ENCODE measurements at places on chromosomes 16 and 17.

- no peak for DNase-seq
Observed at GRCh38 chr16:66846831-66847230, 2.6 kb downstream of the CA7 start.

DNA sequence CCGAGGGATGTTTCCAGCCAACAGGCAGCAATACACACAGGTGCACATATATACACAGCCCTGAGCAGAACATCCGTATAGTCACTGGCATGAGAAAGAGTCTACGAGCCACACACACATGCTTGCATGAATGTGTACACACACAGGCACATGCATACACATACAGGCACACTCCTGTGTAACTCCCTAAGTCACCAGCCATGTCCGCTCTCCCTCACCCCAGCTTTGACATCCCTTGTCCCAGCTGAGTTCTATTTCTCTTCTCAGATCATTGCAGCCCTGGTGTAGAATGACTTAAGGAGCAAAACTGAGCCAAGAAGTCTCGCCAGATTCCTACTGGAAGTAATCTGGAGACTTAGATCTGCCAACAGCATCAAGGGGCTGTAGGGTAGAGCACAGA is 13.1 kb downstream of the CDRT4 start:
- no peak for DNase-seq

DNA sequence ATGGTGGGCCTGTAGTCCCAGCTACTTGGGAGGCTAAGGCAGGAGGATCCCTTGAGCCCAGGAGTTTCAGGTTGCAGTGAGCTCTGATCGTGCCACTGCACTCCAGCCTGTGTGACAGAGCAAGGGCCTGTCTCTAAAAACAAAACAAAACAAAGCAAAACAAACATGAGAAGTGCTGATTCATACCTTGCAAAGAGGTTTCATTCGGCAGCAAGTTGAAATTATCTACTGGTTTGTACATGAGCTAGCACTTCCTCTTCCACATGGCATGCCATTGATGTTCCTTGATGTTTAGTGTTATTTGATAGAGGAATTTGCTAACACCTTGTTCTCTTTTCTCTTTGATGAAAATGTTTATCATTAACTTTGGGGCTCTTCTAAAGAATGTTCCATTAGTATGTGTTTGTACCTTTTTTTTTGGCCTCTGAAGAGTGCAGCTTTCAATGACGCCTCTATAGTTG is 50.6 kb downstream of the SPECC1 start:
- no peak for DNase-seq

DNA sequence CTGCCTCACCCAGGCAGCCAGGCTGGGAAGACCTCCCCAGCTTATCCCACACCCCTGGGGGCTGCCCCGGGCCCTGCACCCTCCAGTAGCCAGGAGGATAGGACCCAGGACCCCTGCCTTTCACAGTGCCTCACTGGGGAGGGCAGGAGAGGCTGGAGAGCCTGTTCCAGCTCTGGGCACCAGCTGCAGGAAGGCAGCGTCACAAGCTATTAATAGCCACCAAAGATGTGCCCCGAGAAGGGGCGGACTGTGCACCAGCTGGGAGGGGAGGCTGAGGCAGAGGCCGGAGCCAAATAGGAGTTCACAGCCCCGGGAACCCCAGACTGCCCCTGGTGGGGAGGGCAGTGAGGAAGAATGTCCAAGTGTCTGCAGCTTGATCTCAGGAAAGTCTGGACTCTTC is 8.8 kb downstream of the SBK1 start:
- DNase-seq = no peak

DNA sequence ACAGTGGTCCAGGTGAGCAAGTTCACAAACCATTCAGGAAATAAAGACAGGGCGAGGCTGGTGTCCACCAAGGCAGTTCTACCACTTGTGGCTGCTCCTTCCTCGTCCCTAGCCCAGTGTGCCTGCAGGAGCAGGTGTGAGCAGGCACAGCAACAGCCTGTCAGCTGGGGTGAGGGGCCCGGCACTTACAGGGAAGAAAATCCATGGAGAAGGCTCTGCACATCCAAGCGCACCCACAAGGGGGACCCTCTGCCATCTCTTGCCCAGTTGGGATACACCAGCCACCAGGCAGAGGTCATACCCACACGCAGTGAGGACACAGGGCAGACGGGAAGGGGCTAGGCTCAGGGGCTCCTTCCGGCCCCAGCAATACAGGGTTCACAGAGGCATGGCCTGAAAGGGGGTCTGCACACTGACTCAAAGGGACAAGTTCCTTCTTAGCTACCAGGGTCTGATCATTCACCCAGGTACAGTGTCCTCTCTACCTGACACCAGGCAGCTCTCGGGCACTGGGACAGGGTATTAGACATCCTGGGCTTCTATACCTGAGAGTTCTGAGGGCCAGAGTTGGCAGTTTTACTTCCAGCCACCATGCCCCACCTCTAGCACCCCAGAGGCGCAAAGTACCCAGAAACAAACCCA is 27.0 kb downstream of the CDIP1 start:
- DNase-seq = peak; percentile 70

DNA sequence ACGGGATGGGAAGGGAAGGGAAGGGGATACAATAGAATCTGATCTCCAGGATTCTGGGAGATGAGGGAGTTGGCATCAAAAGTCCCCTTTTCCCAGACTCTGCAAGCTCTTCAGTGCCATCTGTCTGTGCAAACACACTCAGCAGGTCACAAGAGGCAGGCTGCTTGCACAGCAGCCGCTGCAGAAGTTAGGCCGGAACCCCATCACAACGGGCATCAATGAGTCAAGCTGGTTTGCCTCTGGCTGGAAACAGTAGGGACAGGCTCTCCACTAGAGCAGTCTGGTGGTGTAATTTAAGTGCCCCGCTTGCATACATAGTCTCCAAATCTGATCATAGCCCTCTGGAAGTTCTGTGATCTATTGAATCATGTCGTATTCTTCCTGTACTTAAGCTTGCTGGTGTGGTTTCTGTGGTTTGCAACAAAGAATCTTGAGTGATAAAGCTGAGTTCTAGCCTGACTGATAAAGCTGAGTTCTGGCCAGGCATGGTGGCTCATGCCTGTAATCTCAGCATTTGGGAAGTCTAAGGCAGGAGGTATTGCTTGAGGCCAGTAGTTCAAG is 33.7 kb upstream of the KDM8 start:
- DNase-seq = no peak

DNA sequence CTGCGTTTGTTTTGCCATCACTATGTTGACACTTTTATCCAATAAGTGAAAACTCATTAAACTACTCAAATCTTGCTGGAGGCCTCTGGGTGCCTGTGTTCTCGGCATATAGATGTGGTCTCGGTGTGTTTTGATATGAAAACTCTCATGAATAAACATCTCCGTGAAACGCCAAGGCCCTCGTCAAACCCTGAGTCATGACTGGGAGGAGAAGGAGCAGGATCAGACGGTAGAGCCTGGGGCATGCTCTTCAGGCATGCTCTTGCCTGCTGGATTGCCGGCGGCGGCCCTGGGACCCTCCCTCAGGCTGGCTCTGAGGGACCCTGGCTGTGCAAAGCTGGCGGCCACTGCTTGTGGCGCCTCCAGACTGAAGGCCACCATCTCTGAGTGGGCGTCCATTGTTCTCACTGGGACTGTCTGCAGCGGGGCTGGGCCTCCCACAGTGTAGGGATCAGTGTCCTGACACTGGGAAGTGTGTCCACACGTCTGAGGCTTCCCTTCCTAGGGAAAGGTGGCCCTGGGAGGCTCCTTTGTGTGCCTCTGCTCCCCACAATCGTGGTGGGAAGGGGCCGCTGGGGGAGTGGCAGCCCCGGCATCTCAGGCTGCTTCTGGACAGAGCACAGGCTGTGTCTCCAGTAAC is 1.7 kb upstream of the NPB start:
- DNase-seq = no peak

- no peak for DNase-seq
Observed at GRCh38 chr16:84040823-84041820, 1.5 kb downstream of the SLC38A8 start.

- no peak for DNase-seq
Observed at GRCh38 chr17:72244494-72244893, 123.7 kb downstream of the SOX9 start.

GRCh38 chr17:68794636-68795434 is 160.4 kb downstream of the ABCA8 start:
- no peak for DNase-seq

DNA sequence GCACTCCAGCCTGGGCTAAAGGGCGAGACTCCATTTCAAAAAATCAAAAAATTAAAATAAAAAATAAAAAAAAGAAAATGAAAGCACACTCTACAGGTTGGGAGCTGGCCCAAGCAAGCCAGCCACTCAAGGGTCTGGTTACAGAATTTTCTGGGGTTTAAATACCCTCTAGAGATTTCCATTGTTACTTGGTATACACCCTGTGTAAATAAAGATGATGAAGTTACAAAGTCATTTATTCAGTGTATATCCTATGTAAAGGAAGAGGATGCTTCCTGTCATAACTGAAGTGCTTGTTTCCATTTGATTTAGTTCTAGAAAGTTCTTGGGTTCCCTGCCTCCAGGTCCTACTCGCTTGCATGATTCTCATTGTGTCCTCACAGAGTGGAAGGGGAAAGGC is 79.9 kb upstream of the C17orf78 start:
- DNase-seq = no peak

DNA sequence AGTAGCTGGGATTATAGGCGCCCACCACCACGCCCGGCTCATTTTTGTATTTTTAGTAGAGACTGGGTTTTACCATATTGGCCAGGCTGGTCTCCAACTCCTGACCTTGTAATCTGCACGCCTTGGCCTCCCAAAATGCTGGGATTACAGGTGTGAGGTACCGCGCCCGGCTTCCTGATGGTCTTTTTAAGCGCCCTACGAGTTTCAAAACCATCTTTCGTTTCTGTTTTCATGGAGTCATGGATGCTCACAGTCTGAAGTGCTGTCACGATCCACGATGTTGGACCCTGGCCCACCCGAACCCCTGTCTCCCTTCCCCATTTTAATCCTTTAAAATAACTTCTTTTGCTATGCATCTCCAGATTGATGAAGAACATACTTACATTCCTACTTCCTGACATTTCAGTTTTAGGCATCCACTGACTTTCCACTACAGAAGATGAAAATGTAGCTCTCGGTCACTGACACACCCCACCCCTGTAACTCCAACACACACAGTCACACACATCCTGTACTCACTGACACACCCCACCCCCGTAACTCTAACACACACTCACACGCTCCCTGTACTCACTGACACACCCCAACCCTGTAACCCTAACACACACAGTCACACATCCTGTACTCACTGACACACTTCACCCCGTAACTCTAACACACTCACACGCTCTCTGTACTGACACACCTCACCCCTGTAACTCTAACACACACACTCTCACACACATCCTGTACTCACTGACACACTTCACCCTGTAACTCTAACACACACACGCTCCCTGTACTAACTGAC is 22.6 kb upstream of the WDR45B start:
- no peak for DNase-seq

DNA sequence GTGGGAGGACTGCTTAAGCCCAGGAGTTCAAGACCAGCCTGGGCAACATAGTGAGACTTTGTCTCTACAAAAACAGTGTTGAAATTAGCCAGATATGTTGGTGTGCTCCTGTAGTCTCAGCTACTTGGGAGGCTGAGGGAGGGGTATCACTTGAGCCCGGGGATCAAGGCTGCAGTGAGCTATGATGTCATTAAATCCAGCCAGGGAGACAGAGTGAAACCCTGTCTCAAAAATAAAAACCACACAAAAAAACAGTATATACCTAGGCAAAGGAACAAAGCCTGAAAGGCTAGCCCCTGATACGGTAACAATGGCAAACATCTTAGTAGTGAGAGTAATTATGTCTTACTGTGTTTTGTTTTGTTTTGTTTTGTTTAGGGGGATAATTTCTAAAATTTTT is 38.0 kb downstream of the TOM1L2 start:
- no peak for DNase-seq

DNA sequence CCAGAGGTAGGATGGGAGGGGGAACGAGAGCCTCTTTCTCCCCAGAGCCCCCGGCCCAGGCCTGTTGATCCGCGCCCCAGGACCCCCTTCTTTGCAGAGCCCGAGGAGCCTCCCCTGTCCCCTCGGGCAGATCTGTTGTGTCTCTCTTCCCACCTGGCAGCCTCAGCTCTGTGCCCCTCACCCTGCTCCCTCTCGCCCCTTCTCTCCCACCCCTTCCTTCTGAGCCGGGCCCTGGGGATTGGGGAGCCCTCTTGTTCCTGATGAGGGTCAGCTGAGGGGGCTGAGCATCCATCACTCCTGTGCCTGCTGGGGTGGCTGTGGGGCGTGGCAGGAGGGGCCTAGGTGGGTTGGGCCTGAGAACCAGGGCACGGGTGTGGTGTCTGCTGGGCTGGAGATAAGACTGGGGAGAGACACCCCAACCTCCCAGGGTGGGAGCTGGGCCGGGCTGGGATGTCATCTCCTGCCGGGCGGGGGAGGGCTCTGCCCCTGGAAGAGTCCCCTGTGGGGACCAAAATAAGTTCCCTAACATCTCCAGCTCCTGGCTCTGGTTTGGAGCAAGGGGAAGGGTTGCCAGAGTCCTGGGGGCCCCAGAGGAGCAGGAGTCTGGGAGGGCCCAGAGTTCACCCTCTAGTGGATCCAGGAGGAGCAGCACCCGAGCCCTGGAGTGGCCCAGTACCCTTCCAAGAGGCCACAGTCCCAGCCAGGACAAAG is 65.4 kb downstream of the MRC2 start:
- peak; percentile 45 for DNase-seq

DNA sequence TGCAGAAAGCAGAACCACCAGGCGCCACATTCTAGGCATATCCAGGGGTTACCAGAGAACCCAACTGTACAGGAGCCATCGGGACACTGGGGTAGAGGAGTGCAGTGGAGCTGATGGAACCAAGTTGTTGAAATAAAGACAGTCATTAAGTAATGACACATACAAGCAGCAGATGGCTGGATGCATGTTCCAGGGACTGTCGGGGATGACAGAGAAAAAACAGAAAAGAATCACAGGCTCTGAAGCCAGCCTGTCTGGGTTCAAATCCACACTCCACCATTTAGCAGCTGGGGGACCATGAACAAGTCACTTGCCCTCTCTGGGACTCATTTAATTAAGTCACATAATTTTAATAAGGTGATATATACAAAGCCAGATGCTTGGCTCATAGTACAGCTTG is 117.1 kb downstream of the ZNF423 start:
- no peak for DNase-seq

- DNase-seq = no peak
Observed at GRCh38 chr17:44940768-44941167, 6.8 kb downstream of the KIF18B start.

- no peak for DNase-seq
Observed at GRCh38 chr16:62256406-62256805, 220.2 kb upstream of the CDH8 start.

GRCh38 chr17:521183-521525 is 168.5 kb upstream of the RPH3AL start:
- no peak for DNase-seq

GRCh38 chr16:84973776-84974523 is 37.4 kb downstream of the ZDHHC7 start:
- no peak for DNase-seq

- no peak for DNase-seq
Observed at GRCh38 chr17:34220752-34221395, 34.2 kb upstream of the CCL2 start.

GRCh38 chr16:22672830-22673210 is 141.1 kb upstream of the HS3ST2 start:
- no peak for DNase-seq

GRCh38 chr16:68100488-68100887 is 15.3 kb downstream of the NFATC3 start:
- DNase-seq = no peak

GRCh38 chr16:10070591-10070990 is 111.6 kb downstream of the GRIN2A start:
- no peak for DNase-seq

- no peak for DNase-seq
Observed at GRCh38 chr17:79776376-79777119, 1.4 kb upstream of the CBX2 start.

Measured in nephron progenitor cell (in vitro differentiated cells).